ENCODE measurements at places on chromosomes 2 and 18. TPM values are rescaled to one million over a fixed set of nuclear protein-coding genes. Genes with fewer than 3 reads are reported as not detected.

TXNDC2 gene
- total RNA-seq: 0.11 TPM

SLC23A3 gene
- total RNA-seq: 5.2 TPM

GCG gene
- total RNA-seq: not detected

HOXD11 gene
- total RNA-seq: not detected

ZAP70 gene
- total RNA-seq: 0.44 TPM
